Stimulated activated CD8-positive, alpha-beta memory T cell treated with anti-CD3 and anti-CD28 coated beads, Interleukin-15, amount 100 ng/mL, for 24 hours (primary cell): ENCODE measurements at places on chromosomes 1 and 21.

DNA sequence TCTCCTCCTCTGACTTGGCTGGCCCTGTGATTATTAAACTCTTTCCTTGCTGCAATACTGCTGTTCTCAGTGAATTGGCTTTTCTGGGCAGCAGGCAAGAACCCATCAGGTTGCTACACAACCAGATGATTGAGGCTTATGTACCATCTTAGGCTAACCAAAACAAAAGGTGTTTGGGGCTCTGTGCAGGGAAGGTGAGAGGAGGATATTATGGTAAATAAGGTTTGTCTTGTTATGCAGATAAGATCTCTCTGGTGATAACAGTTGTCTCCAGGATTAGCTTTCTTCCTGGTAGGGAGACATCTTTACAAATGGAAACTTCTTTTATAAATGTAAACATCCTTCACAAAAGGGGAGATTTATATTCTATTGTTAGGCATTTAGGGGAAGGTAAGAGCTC is 44.5 kb upstream of the GORAB start:
- DNase-seq, result no peak

GRCh38 chr1:33762962-33763361 is 100.9 kb upstream of the HMGB4 start:
- no peak for DNase-seq

DNA sequence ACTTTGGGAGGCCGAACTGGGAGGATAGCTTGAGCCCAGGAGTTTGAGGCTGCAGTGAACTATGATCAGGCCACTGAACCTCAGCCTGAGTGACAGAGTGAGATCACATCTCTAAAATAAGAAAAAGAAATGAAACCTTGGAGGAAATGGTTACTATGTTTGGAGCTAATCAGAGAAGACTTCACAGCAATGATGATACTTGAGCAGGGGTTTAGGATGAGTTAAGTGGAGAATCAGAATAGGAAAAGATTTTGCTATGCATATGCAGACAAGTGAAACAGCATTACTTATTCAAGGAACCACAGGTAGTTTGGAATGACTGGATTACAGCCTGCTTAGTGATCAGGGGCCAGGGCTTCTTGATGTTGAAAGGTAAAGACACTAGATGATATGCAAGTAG is 1.3 kb upstream of the CD5L start:
- no peak for DNase-seq

DNA sequence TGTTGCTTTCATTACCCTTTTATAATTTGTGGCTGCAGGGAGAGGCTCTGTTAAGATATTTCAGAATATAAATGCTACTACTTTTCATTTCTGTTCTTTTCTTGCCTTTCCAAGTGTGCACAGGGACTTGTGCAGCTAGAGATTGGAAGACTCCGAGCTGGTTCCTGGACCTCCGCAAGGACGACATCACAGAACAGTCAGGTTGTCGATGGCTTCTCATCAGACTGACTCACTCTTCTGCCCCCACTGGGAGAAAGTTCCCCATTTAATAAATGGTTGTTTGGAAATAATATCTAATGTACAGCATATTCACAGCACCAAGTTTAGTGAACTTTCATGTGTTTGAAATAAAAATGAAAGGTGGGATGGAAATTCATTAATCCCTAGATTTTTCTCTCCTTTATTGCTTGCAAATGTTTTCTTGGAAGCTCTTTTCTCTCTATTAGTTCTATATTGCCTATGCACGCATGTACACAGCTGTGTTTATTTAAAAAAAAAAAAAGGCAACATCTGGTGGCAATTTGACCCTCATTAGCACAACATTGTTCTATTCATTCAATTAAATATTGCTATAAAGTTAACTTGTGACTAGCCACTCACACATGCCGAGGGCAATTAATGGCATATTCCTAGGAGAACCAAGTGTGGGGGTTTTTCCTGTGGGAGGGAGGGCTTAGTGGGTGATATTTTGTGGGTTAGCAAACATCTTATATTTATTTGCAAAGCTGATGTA is 77.5 kb upstream of the L1TD1 start:
- DNase-seq, result no peak

- DNase-seq, result no peak
Observed at GRCh38 chr1:99550198-99550597, 95.7 kb upstream of the PALMD start.

DNA sequence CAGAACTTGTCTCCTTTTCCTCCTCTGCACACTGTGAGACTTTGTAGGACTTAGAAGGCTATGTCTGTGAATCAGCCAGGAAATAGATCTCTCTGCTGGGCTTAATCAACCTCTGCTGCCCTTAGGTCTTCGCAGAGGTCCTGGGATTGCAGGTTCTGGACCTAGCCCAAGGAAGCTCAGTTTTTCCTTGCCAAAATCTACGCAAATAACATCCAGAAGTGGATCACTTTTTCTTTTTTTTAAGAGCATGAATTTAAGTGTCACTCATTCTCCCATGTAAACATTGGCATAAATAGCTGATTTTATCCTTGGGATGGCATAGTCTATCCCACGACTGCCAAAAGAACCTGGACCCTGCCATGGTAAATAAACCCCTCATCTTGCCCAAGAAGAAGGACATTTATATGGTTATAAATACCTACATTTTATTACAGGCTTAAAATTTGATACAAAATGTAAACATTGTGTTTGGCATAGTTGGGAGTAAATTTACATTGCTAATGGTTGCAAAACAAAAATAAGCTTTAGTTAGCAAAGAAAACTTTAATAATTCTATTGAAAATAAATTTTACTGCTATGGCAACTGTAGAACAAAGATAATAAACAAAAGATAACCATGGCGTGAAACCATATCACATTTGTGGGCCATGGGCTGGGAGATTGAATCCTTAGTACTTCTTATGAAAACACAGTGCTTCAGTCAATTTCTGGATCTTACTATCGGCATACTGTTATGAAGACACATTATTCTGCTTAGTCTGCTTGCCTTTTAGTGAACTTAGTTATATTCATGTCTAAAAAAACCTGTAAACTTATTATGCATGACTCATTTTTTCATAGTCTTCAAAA is 24.5 kb upstream of the DISC1 start:
- DNase-seq, result no peak

DNA sequence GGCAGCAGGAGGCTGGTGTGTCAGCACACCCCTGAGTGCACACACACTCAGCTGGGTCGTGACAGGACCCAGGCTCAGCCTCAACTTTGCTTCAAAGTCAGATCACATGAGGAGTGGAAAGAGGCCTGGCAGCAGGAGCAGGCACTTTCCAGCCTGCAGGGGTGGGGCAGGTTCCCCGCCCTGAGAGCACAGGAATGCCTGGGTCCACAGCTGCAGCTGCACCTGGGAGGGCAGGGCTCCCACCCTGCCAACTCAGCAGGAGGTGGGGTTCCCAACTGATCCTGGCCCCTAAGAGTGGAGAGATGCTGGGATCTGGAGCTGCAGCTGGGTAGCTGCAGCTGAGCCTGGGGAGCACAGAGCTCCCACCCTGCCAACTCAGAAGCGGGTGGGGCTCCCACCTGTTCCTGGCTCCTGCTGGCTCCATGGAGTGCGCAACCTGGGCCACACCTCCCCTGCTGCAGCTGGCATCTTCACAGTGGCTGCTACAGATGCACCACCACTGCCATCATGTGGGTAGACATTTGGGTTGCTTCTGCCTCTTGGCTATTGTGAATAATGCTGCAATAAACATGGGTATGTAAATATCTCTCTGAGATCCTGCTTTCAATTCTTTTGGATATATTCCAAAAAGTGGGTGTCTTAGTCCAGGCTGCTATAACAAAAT is 415.4 kb downstream of the TTLL7 start:
- DNase-seq, result no peak

DNA sequence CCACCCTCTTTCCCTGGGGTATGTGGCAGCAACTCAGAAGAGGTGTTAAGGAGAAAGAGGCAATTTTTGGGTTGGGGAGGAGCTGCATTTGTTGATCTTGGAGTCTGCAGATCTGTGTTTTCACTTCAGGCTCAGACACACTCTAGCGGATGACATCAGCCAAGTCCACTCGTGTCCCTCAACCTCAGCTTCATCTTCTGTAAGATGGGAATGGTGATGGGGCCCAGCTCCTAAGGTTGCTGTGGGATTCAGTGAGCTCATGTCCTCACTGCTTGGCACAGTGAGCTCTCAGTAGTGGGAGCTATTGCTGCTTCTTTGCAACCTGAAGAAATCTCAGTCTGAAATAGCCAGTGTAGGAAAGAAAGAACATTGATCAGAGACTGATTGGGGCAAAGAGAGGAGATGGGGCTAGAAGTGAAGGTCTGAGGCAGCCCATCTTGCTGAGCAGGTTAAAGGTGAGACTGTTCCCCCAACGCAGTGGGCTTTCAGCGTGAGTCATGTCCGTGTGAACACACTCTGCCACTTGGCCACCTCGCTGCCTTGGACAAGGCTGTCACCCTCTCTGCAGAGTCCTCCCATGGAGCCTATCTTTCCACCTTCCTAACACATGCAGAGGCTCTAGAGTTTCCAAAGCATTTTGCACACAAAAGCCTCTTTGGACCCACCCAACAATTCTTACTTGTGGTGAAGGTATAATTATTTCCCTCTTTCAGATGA is 56.0 kb upstream of the CITED4 start:
- DNase-seq, result no peak

DNA sequence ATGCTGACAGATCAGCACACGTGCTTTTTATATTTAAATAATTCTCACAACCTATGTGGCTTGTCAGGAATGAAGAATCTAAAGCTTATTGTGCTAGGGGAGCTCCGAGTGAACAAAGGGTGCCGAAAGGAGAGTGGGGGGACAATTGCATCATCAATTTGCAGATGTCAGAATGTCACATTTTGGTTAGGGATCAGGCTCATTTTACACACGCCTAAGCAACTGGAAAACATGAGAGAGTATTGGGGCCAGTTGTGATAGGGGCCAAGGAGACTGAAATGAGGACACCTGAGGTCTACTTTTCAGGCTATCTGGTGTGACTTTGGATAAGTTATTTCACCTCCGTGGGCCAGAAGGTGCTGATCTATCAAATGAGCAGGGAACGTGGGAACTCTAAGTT is 31.8 kb downstream of the RUNX1 start:
- DNase-seq, result no peak

- no peak for DNase-seq
Observed at GRCh38 chr21:23131177-23131576, 2133.0 kb downstream of the NCAM2 start.

DNA sequence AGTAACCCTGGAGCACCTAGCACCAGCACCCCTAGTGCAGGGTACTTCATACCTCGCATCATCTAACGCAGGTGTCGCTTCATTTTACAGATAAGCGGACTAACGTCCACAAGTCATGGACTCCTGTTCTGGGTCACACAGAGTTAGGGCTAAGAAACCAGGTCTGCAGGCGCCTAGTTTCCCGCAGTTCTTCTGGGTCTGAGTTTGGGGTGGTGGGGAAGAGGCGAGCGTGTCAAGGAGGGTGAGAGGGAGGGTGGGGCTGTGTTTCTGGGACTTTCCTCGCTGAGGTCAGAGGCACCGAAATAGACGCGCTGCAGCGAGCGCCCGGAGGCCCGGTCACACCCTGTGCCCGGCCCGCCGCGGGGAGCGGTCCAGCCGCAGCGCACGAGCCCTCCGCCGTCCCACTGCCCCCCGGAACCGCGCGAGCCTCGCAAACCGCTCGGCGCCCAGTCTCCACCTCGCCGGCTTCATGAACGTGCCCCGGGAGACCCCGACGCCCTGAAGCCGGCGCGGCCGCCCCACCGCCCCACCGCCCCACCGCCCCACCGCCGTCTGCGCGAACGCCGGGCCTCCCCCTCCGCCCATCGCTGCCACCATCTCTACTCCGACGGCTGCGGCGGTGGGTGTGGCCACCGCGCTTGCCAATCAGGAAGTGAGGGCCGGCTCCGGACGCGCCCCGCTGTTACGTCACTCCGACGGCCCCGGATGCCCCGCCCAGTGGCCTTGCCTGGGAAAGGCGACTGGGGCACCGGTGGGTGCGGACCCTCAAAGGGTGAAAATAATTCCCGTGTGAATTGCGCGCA is 12.3 kb downstream of the IFI6 start:
- DNase-seq, result peak; percentile 59

GRCh38 chr1:167194182-167194581 is 26.5 kb upstream of the POU2F1 start:
- DNase-seq, result no peak

- no peak for DNase-seq
Observed at GRCh38 chr1:85411567-85412305, 53.2 kb downstream of the DDAH1 start.

GRCh38 chr1:172148707-172149106 is 271.8 kb upstream of the C1orf105 start:
- no peak for DNase-seq

GRCh38 chr1:43979528-43980254 is 681 bp downstream of the B4GALT2 start:
- no peak for DNase-seq

- DNase-seq, result no peak
Observed at GRCh38 chr1:163141556-163141955, 61.2 kb downstream of the RGS5 start.

GRCh38 chr1:234554698-234555311 is 55.2 kb downstream of the IRF2BP2 start:
- no peak for DNase-seq

DNA sequence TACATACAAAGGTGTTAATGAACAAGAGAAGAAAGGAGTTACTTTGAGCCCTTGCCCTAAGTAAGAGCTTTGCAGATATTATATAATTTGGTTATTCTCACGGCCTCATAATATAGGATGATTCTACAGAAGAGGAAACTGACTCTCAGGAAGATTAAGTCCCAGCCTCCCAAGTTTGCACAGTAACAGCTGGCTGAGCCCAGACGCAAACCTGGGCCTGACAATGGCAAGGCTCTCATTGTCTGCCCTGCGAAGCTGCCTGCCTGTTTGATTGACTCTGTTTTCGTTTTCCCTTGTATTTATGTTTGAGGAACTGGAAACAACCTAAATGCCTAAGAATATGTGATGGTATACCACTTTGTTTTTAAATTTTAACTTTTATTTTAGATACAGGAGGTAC is 76.2 kb upstream of the PGBD5 start:
- DNase-seq, result no peak

GRCh38 chr1:119909890-119910596 is 13.7 kb upstream of the ADAM30 start:
- no peak for DNase-seq

GRCh38 chr1:212518188-212519054 is 85.7 kb downstream of the NENF start:
- DNase-seq, result no peak

DNA sequence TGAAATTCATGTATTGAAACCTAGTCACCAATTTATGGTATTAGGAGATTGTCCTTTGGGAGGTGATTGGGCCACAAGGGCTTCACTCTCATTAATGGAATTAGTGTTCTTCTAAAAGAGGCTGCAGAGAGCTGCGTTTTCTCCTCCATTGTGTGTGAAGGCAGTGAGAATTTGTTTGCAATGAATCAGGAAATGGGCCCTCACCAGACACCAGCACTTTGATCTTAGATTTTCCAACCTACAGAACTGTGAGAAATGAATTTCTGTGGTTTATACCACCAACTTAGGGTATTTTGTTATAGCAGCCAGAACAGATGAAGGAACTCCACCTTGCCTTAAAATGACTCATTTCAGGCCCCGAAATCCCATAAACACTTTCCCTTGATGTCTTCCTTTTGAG is 544.2 kb downstream of the RWDD3 start:
- no peak for DNase-seq

- DNase-seq, result no peak
Observed at GRCh38 chr1:15886611-15887167, 39.2 kb downstream of the SPEN start.
